Neural crest cell (in vitro differentiated cells): ENCODE measurements at places on chromosomes 11 and 22.

DNA sequence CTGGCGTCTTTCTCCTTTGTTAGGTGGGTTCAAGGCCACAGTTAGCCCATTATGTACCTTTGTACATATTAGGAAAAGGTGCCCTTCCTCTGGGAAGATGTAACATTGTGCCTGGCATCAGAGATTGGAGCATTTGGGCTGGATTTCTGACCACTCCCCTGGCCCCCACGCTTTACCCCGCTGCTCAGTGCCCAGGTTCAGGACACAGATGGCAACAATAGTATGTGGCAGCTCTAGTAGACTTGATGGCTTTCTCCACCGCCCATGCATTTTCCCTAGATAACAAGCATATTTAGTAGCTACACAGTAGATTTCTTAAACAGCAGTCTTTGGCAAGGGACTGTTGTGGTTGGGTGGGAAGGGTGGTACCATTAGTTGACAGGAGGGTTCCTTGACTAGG lies 53.1 kb downstream of the YAP1 start:
- DNase-seq = no peak

GRCh38 chr11:2273771-2274170 lies 3.4 kb upstream of the ASCL2 start:
- DNase-seq = no peak

GRCh38 chr11:26549176-26549575 lies 22.9 kb downstream of the MUC15 start:
- DNase-seq = no peak

- DNase-seq = peak; percentile 12
Measured at GRCh38 chr11:121929581-121929980, 186.4 kb downstream of the BLID start.

- no peak for DNase-seq
Measured at GRCh38 chr11:61589961-61590360, 9.1 kb upstream of the SYT7 start.

GRCh38 chr11:9057007-9057406 lies 34.4 kb downstream of the SCUBE2 start:
- no peak for DNase-seq

DNA sequence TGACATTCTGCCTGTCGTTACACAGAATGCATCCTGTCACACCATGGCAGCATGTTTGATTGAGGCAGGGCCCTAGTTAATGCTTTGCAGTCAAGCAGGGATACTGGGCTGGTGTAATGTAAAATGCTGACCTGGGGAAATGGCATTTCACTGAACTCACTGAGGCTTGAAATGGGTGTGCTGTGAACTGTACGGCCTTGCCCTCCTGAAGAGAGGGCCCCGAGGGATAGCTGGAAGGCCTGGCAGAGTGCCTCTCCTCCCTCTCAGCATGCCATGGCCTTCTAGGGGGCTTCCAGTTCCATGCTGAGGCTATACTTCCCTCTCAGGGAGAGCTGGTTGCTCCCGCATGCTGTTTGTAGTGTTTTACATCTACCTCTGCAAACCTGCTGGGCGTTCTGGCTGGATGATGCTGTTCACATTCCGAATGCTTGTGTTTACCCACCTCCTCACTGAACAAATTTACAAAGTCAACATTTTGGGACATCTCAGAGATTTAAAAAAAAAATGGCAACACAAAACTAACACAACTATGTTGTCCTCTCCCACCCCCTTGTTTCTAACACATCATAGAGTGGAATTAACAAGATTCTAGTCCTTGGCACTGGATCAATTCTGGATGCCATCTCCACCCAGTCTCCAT lies 416.7 kb upstream of the CADM1 start:
- DNase-seq = no peak

DNA sequence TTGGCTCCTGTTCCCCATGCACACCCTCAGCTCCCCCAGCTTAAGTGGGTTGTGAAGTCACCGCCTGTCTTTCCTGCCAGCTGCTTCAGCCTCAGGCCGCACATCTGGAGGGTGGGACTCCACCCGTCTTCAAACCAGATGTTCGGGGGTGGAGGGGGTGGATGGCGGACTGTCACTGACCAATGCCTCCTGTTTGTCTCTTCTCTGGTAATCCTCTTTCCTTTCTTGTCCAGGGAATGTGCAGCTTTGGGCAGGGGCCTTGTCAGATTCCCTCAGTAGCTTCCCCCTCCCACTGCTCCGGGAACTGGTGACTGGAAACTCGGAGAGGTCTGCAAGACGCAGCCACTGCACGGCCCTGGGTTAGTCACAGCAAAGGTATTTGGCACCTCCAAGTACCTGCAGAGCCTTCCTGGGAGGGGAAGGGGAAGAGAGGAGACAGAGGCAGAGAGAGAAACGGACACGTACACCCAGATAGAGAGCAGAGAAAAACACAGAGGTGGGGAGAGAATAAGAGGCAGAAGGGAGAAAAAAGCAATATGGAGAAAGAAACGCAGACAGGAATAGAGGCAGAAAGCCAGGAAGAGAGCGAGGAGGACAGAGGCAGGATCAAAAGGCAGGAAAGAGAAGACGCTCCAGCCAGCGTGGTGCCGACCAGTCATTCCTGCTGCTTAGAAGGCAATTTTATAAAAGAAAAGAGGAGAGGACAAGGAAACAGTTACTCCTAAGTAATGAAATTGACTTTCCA lies 56.1 kb upstream of the TIMP3 start:
- no peak for DNase-seq

DNA sequence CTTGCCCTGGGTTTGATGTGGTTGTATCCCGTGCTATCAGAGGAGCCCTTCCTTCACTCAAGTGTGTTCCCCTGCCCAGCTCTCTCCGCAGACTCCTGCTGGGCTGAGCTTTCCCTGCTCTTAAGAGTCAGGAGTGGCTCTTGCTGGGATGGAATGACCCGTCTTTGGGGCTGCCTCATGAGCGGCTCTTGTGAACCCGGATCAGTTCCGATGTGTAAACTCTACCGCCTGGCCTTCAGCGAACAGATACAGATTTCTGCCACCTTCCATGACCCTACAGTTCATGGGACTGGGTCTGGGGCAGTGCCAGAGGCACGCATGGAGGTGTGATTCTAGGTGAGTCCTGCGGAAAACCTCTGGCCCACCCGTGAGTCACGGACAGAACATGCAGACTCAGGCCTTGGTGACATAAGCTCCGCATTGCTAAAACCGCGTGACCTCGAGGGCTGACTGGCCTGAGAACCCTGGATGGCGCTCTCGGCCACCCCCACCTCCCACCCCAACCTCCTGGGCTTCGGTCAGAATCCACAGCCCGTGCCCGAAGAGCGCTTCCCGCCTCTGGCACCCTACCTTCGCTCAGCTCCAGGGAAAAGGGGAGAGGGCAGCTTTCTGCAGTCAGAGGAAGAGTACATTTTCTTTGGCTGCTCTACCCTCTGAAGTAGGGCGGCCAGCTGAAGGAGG lies 1.3 kb upstream of the ZBTB16 start:
- DNase-seq = no peak

- DNase-seq = no peak
Measured at GRCh38 chr22:46754826-46755225, 7.6 kb upstream of the TBC1D22A start.

DNA sequence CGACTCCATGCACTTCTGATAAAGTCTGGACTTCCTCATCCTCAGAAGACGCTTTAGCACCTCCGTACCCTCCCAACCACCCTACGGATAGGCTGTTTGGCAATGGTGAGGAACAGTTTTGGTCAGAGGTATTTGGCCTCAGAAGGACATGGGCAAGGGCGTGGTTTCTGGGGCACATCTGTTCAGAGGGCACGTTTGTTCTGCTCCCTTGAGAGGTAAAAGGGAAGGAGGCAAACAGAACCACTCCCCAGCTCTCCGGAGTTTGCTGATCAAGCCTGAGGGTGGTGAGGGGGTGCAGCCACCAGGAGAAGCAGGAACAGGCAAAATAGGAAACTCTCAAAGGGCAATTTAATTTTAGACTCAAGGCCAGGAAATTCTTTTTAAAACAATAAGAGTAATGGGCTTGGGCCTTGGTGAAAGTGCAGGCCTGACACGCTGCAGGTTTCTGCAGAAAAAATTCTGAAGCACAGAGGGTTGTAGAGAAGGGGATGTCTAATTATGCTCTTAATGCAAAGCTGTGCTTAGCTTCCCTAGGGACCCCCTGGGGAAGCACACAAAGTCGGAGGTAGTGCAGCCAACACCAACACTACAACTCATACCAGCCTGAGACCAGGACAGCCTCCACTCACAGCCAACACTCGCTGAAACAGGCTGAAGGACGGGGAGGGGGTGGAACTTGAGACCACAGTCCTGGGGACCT lies 23.3 kb downstream of the ETS1 start:
- DNase-seq = no peak

DNA sequence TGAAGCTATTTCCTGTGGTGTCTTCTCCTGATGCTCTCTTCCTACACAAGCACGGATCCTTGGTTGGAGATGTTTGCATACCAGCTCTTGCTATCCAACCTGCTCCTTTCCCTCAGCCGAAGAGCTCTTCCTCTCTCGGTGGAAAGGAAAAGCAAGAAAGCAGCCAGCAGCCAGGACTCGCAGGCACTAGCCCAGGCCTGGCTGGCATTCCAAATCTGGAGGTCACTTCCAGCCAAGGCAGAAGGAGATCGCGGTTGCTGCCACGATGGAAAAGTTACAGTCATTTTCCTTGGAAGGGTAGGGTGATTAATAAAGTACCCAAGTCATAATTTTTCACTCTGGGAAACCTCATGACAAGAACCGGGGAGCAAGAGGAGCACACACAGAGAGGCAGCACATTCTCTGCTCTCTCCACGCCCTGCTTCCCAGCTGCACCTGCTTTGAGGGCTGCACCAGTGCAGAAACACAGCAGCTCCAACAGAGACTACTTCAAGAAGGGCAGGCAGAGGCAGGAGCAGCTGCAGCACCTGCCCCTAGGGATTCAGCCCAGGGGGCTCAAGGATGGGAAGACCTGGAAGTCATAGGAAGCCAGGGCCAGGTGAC lies 399.3 kb downstream of the CADM1 start:
- DNase-seq = no peak

GRCh38 chr11:104620991-104621390 lies 277.3 kb downstream of the CASP12 start:
- no peak for DNase-seq

DNA sequence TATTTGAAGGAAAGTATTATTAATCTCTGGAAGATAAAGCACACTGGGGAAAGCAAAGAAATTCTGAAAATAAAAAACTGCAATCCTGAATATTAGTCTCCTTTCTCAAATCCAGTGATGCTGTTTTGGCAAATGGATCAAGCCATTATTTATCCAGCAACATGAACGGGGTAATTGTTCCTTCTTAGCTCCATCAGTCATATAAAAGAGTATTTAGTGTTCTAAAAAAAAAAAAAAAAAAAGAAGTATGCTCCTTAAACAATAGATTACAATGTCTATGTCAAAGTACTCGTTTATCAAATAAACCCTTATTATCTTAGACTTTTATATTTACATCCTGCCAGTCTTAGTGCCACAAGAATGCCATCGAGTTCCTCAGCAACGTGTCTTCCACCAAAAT lies 1.3 kb downstream of the RDX start:
- no peak for DNase-seq

- DNase-seq = no peak
Measured at GRCh38 chr22:21921184-21921721, 31.4 kb downstream of the PPM1F start.

GRCh38 chr11:119103793-119104192 lies 2.1 kb upstream of the DPAGT1 start:
- DNase-seq = no peak

DNA sequence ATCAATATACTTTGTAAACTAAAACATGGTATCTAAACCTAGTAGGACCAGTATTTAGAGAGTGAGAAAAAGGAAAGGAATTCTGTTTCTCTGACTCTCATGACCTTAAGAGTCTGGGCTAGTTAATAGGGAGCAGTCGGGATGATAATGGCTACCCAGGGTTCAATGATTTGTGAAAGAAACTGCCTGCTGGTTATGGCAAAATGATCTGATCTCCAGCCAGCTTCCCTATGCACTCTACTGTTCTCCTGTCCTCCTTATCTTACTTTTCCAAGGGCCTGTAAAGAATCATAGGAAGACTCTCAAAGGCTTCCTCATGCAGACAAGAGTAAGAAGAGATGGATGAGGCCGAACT lies 193.1 kb upstream of the PITPNB start:
- no peak for DNase-seq

GRCh38 chr11:36375353-36376008 lies 79.4 kb downstream of the PRR5L start:
- no peak for DNase-seq

GRCh38 chr11:15943418-15944197 lies 412.7 kb downstream of the SOX6 start:
- no peak for DNase-seq

DNA sequence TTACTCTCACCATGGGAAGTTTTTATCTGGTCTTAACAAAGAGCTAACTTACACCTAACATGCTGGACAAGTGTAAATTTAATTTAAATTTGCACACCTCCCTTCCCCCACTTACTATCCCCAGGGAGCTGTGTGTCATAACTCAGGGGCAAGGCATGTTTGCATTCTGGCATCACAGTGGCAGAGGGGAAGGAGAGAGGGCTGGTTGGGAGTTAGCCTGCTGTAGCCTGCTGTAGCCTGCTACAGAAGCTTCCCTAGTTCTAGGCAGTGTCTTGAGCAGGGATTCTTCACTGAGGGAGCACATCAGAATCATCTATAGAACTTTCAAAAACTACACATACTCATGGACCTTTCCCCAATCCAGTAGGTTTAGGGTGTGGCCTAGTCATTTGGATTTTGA lies 49.3 kb upstream of the PAX6 start:
- no peak for DNase-seq

GRCh38 chr11:96215826-96216225 lies 127.2 kb downstream of the MAML2 start:
- DNase-seq = no peak

- no peak for DNase-seq
Measured at GRCh38 chr11:119152604-119153003, 3.8 kb downstream of the ABCG4 start.

DNA sequence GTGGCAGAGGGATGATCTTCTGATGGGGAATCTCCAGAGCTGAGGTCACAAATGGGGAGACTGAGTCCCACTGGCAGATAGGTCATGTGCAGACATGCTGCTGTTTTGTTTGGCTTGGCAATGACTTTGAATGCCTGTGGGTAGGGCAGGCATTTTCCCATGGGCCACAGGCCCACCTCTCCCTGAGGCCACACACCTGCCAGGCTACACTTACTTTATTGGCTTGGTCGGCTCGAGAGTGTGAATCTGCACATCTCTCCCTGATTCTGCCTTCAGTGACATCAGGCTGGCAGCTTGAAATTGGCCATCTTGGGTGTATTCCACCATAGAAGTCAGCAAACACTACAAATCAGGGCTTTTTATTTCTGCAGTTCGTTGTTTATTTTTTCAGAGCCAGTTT lies 91.5 kb downstream of the GRIK4 start:
- DNase-seq = no peak
